Caco-2 (cell line): ENCODE measurements at places on chromosomes 12 and 14. TPM values are rescaled to one million over a fixed set of nuclear protein-coding genes. Genes with fewer than 3 reads are reported as not detected.

GRCh38 chr14:21308132-21308478 is 28.2 kb downstream of the RPGRIP1 start:
- peaks cover 21% of the 10 kb centered on the region for H3K4me1 ChIP-seq
- H3K36me3 ChIP-seq, result no peaks in the 10 kb centered on the region
- peak overlapping the region; percentile 36 for H3K4me3 ChIP-seq
- peak overlapping the region; percentile 89 for H3K27ac ChIP-seq
- H3K27me3 ChIP-seq, result no peaks in the 10 kb centered on the region
- no peak for DNase-seq

GRCh38 chr14:68623826-68624225 is 169.0 kb downstream of the ZFP36L1 start:
- H3K4me3 ChIP-seq, result no peak overlapping the region
- H3K36me3 ChIP-seq, result no peaks in the 10 kb centered on the region
- peaks cover 31% of the 10 kb centered on the region for H3K4me1 ChIP-seq
- no peak for DNase-seq
- no peaks in the 10 kb centered on the region for H3K27me3 ChIP-seq
- peak overlapping the region; percentile 69 for H3K27ac ChIP-seq

DNA sequence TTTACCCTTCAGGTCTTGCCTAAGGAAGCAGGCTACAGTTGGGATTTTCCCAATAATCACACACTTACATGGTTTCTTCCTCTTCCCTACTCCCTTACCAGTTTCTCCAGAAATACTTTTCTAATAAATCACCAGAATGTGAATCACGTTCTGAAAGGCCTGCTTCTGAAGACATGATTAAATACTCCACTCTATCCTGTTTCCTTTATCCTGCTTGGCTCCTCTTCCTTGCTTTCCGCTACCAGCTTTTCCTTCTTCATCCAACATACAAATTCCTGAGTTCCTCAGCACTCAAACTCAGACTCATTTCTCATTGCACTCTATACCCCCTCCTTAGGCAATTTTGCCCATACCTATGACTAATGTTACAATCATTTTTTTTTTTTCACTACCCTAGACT is 118.3 kb downstream of the MGAT4C start:
- no peak overlapping the region for H3K4me3 ChIP-seq
- no peak overlapping the region for H3K27ac ChIP-seq
- no peaks in the 10 kb centered on the region for H3K27me3 ChIP-seq
- no peaks in the 10 kb centered on the region for H3K4me1 ChIP-seq

DNA sequence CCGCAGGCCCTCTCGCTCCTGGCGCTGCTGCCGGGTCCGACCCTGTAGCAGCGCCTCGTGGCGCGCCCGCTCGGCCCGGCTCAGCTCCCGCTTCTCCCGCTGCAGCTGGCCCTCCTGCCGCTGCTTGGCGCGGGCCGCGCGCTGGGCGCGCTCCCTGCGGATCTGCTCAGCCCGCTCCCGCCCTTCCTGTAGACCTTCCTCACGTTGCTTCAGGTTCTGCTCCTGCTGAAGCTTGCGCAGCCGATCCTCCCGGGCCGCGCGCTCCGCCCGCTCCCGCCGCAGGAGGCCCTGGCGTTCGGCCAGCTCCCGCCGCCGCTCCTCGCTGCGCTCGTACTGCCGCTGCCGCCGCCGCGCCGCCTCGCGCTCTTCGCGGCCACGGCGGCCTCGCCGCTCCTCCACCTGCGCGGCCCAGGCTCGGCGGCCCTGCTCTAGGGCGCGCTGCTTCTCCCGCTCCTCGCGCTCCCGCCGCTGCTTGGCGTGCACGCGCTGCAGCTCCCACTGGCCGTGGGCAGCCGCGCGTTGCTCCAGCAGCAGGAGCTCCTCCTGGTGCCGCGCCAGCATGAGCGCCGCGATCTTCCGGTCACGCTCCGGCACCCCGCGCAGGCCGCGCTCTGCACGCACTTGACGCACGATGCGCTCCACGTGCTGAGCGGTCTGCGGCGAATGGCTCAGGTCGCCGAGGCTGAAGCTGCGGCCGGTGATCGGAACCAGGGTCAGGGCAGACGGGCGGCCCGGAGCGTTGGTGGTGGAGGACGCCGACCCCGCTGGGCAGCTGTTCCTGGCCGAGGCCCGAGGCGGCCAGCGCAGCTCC is 2.4 kb downstream of the CCDC177 start:
- H3K27me3 ChIP-seq, result no peaks in the 10 kb centered on the region
- peak overlapping the region; percentile 51 for H3K4me3 ChIP-seq
- peak; percentile 68 for DNase-seq
- peaks cover 46% of the 10 kb centered on the region for H3K4me1 ChIP-seq
- H3K36me3 ChIP-seq, result no peaks in the 10 kb centered on the region

DNA sequence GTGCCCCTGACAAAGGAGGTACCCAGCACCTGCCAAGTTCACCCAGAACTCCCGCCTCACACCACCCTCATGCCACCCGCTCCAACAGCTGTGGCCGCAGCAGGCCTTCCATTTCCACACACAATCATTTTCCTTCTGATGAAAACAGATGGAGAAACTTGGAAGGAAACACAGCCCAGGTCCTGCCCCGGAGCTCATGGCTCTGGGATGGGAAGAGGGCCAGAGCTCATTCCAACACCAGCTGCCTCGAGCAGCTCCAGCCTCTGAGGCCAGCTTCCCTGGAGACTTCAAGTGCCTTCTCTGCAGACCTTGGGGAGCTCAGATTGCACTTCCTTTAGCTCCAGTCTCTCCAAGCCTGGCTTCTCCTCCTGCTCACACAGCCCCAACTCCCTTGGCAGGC is 55.1 kb upstream of the CMKLR1 start:
- no peaks in the 10 kb centered on the region for H3K27me3 ChIP-seq
- DNase-seq, result no peak
- H3K27ac ChIP-seq, result no peak overlapping the region
- no peak overlapping the region for H3K4me3 ChIP-seq
- no peaks in the 10 kb centered on the region for H3K36me3 ChIP-seq

GRCh38 chr14:30331030-30331429 is 227.9 kb upstream of the G2E3 start:
- no peak overlapping the region for H3K27ac ChIP-seq
- H3K36me3 ChIP-seq, result no peaks in the 10 kb centered on the region
- DNase-seq, result no peak
- H3K27me3 ChIP-seq, result no peaks in the 10 kb centered on the region
- H3K4me3 ChIP-seq, result no peak overlapping the region

- no peak overlapping the region for H3K4me3 ChIP-seq
- no peak for DNase-seq
- no peaks in the 10 kb centered on the region for H3K27me3 ChIP-seq
- no peaks in the 10 kb centered on the region for H3K36me3 ChIP-seq
- no peaks in the 10 kb centered on the region for H3K4me1 ChIP-seq
Observed at GRCh38 chr14:26738571-26738970, 140.7 kb upstream of the NOVA1 start.

GRCh38 chr12:110042264-110042663 is 6.1 kb downstream of the C12orf76 start:
- DNase-seq, result no peak
- no peaks in the 10 kb centered on the region for H3K27me3 ChIP-seq
- peak overlapping the region; percentile 57 for H3K27ac ChIP-seq
- H3K4me3 ChIP-seq, result no peak overlapping the region

KRT77 gene
- total RNA-seq, result not detected in 2 replicates

DNA sequence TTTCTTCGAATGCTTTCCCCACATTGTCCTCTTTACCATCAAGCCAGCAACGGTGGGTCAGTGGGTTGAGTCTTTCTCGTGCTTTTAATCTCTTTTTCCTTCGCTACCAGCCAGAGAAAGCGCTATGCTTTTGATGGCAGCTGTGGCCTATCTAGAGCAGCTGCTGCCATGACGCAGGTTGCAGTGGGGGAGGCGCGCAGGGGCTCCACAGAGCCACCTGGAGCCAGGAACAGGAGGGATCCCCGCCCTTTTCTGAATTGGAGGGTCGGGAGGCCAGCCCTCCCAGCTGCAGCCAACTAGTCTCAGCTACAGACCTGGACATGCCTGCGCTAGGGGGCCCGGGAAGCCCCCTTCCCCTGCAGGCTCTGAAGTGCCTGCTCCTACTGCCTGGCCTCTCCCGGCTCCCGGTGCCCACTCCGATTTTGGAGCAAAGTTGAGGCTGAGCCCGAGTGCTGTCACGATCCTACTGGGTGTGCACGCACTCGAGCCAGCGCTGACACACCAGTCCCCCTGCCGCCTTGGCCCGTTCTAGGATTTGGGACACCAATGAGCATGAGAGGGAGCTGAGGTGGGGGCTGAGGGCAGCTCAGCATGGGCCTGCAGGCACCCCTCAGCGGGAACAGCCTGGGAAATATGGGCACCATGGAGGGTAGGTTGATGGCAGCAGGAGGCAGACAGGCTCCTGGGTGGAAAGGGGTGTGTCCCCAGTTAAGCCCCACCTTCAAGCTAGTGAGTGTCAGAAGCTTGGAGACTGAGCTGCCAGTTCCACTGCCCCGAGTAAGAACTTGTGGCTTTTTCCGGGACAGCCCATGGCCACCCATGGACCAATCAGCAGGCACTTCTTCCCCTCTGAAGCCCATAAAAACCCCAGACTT is 784.2 kb downstream of the SLC6A15 start:
- H3K27me3 ChIP-seq, result no peaks in the 10 kb centered on the region
- no peaks in the 10 kb centered on the region for H3K4me1 ChIP-seq
- H3K36me3 ChIP-seq, result no peaks in the 10 kb centered on the region
- no peak overlapping the region for H3K27ac ChIP-seq

- H3K27ac ChIP-seq, result no peak overlapping the region
- H3K36me3 ChIP-seq, result no peaks in the 10 kb centered on the region
- H3K4me1 ChIP-seq, result no peaks in the 10 kb centered on the region
- DNase-seq, result no peak
- no peak overlapping the region for H3K4me3 ChIP-seq
Observed at GRCh38 chr12:126384026-126384564, 1318.9 kb downstream of the AACS start.
